HCT116 (cell line): ENCODE measurements at places on chromosomes 5 and 9. TPM values are rescaled to one million over a fixed set of nuclear protein-coding genes. Genes with fewer than 3 reads are reported as not detected.

- no peak for DNase-seq
Measured at GRCh38 chr5:149421834-149422233, 42.7 kb upstream of the IL17B start.

GRCh38 chr5:149517461-149518122 lies 33.6 kb downstream of the CSNK1A1 start:
- no peak for DNase-seq

DNA sequence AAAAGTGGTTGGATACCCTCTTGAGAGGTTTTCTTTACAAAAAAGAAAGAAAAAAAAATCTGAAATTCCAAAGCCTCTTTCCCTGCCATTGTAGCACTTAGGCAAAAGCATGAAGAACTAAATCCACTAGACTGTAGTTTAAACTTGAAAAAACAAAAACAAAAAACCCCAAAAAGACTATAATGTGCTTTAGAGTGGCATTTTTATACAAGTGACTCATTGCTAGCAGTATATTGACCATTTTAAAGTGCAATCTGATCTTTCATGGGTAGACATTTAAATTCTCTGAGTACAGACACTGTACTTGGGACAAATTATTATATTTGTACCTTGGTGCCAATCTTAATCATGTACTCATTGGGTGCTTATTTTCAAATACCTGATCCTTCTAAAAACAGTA lies 50.8 kb downstream of the NDFIP1 start:
- DNase-seq = no peak

GRCh38 chr9:130970855-130971254 lies 31.8 kb upstream of the FIBCD1 start:
- DNase-seq = no peak

The TMEFF1 gene
- total RNA-seq = 3.3 TPM

The ANKRD34B gene
- total RNA-seq = not detected

GRCh38 chr5:348726-349125 lies 27.2 kb downstream of the AHRR start:
- DNase-seq = no peak

- DNase-seq = no peak
Measured at GRCh38 chr5:6395621-6396020, 17.3 kb upstream of the MED10 start.

DNA sequence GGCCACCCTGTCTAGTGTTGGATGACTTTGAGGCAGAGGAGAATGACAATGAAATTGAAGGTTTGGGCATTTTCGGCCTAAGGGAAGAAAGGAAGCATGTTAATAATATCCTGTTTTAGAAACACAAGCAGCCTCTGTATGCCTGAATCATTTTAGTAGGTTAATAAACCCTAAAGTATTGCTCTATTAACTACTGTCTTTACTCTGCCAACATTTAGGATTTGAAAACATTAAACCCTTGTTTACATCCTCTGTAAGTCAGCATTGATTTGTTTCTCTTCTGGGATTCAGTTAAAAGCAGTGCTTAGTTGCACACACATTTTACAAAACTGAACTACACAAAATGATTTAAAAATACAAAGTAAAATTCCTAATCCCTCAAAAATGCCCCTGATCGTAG lies 358.9 kb downstream of the ARRDC3 start:
- DNase-seq = no peak

The DPM2 gene
- total RNA-seq = 54.6 TPM
